ENCODE measurements at places on chromosomes 4 and X. TPM values are rescaled to one million over a fixed set of nuclear protein-coding genes. Genes with fewer than 3 reads are reported as not detected.

DNA sequence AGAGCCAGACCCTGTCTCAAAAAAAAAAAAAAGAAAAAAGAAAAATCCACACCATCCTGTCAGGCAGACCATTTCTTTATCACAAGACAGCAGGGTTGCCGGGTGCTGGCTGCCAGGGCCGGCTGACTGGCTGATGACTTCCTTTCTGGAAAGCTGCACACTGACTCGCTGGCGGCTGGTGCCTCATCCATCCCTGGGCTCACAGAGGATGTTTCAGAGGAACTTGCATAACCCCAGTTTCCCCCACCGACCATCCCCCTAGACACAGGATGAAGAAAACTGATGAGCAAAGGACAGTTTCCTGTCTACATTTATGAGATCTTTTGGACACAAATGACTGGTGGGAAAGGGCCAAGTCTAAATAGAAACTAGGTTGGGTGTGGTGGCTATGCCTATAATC is 14.1 kb downstream of the HPSE start:
- DNase-seq = peak; percentile 3

GRCh38 chr4:120723986-120724385 is 198.5 kb downstream of the PRDM5 start:
- no peak for DNase-seq

GRCh38 chr4:79917246-79917645 is 155.8 kb downstream of the ANTXR2 start:
- DNase-seq = no peak

- no peak for DNase-seq
Observed at GRCh38 chrX:69289046-69289792, 124.0 kb upstream of the PJA1 start.

Gene VCX3A
- not detected for total RNA-seq

DNA sequence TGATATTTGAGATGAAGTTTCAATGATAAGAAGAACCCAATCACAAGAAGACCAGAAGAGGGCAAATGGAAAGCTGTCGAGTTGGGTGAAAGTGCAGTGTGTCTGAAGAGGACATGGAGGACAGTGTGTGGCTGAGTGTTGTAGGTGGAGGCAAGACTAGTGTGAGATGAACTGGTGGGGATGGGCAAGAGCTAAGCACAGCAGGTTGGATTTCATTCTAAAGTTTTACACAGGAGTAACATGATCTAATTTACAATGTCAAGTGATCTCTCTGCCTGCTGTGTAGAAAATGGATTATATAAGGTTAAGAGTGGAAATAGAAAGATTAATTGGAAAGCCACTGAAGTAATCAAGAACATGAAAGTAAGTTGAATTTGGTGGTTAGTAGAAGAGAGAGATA is 208.6 kb upstream of the ETNPPL start:
- no peak for DNase-seq

DNA sequence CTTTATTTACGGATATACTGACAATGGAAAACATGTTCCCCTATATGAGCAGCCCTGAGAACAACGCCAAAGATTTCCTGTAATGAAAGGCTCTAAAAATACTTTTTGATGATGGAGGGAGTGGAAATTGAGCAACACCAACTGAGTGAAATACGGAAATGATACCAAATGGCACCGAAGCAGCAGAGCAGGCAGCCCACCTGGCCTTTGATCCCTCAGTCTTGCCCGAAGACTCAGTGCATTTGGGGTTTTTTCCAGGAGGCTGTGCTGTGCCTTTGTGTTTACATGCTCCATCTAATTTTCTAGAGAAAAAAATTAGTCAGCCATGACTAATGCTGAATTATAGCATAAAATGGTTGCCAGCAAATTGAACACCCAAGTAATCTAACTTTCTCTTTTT is 169.9 kb upstream of the RBPJ start:
- DNase-seq = peak; percentile 27

DNA sequence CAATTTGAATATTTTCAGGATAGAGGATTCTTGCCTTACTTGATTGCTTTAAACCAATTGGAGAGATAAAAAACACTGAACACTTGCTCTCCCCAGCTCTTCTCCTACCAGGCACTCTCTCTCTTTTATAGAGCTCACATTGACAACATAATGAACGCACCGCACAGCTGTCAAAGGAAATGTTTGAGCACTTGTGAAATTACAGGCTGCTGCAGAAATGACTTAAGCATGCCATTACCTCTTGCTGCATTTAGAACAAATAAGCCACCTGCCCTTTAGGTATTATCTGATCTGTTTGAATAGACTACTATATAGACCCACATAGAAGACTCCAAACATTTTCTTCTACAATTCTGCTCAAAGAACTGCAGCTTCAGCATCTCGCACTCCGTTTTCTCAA is 227.7 kb downstream of the C4orf33 start:
- DNase-seq = peak; percentile 55

GRCh38 chrX:11589641-11590040 is 76.1 kb downstream of the ARHGAP6 start:
- no peak for DNase-seq

DNA sequence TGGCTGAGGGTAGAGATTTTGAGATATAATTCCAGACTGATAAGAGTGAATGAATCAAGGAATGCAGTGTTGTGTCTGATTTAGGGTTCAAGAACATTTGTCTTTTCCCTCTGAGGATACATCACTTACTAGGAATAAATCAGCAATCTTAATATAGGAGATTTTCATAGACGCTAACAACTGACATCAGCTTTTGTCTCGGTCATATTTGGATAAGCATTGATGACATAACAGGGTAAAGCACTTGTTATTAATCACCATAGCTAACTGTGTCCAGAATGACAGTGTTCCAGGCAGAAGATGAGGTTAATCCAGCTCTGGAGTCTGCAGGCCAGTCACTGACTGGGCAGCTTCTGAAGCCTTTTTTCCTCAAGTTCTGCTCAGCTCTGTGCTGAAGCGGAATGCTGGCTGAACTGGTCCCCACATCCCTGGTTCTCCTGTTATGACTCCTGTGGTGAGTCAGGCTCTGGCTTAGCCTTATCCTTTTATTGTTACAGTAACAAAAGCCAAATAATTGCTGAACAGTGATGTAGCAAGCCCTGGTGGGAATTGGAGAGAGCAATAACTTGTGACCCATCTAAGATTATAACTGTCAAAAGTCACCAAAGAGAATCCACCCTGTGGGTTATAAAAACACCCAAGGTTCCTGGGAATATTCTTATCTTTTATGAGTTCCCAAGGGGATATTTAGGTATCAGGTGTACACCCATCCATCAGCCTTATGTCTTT is 41.8 kb downstream of the FNIP2 start:
- no peak for DNase-seq

Gene ALPK1
- 17.8 TPM for total RNA-seq

Gene FAM114A1
- total RNA-seq = 129 TPM

- DNase-seq = peak; percentile 78
Observed at GRCh38 chr4:112704991-112705845, 68.3 kb downstream of the LARP7 start.

- DNase-seq = peak; percentile 57
Observed at GRCh38 chrX:105821471-105822121, 743 bp upstream of the NRK start.

Gene LPAR4
- 40.8 TPM for total RNA-seq

- no peak for DNase-seq
Observed at GRCh38 chrX:24184018-24184417, 34.5 kb downstream of the ZFX start.

Gene RBMXL3
- not detected for total RNA-seq

DNA sequence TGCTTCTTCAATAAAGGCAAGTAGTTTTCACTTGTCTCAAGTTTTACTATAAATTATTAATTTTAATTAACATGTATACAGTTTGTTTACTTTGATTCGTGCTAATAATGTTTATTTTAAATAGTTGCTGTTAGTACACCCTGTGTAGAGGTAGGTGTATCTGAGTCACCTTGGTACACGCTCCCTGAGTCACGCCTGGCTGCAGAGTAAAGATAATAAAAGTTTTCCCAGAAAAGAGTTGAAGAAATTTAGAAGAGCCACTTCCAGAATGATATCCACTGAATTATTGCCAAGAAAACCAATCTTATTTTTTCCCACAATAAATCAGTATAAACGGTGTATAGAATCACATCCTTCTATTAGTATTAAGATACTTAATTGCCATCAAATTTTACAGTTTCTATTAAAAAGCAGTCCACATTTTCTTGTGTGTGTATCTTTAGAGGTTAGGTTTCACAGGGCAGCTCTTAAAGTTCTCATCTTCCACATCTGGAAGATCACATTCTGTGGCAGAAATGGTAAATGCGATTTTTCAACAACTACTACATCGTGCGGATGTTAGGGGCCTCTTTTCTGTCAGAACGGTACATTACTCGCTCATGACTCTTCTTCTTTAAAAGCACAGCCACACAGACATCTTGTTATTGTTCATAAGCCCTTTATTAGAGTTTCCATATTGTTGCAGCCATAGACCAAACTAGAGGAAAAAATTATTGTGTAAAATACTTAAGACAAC is 55.4 kb downstream of the HADH start:
- DNase-seq = no peak

GRCh38 chr4:37680089-37680488 is 6.1 kb downstream of the RELL1 start:
- no peak for DNase-seq

Gene CRLF2
- not detected for total RNA-seq

Gene SLC39A8
- 8.2 TPM for total RNA-seq

Data from tongue (tissue), 3 donors.